ENCODE measurements at places on chromosomes 11 and 22.

- no peak for DNase-seq
Observed at GRCh38 chr22:36134182-36134581, 26.4 kb downstream of the APOL3 start.

- no peak for DNase-seq
Observed at GRCh38 chr11:2387266-2387987, 10.3 kb downstream of the CD81 start.

- no peak for DNase-seq
Observed at GRCh38 chr22:32533265-32534111, 58.9 kb downstream of the FBXO7 start.

GRCh38 chr11:97019754-97020153 lies 629.9 kb downstream of the JRKL start:
- DNase-seq: no peak

GRCh38 chr11:131471976-131472375 lies 101.6 kb downstream of the NTM start:
- DNase-seq: no peak

DNA sequence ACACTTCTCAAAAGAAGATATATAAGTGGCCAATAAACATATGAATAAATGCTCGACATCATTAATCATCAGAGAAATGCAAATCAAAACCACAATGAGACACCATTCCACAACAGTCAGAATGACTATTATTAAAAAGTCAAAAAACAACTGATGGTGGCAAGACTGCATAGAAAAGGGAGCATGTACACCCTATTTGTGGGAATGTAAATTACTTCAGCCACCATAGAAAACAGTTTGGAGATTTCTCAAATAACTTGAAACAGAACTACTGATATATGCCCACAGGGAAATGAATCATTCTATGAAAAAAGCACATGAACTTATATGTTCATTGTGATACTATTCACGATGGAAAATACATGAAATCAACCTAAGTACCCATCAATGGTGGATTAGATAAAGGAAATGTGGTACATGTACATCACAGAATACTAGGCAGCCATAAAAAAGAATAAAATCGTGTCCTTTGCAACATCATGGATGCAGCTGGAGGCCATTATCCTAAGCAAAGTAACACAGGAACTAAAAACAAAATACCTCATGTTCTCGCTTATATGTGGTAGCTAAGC lies 42.4 kb downstream of the GLYATL2 start:
- DNase-seq: no peak

DNA sequence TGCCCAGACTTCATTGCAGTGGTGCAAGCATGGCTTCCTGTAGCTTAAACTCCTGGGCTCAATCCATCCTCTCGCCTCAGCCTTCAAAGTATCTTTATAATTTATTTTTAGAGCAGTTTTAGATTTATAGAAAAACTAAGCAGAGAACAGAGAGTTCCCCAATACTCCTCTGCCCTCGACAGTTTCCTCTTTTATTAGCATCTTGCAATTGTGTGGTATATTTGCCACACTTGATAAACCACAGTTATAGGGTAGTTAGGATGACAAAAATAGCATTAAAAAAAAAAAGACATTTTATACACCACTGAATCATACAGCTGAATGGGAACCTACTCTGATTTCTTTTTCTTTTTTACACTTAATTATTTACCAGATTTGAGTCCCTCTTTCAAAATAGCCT lies 31.2 kb downstream of the MS4A2 start:
- DNase-seq: no peak

GRCh38 chr11:30825723-30826122 lies 239.6 kb upstream of the MPPED2 start:
- no peak for DNase-seq

DNA sequence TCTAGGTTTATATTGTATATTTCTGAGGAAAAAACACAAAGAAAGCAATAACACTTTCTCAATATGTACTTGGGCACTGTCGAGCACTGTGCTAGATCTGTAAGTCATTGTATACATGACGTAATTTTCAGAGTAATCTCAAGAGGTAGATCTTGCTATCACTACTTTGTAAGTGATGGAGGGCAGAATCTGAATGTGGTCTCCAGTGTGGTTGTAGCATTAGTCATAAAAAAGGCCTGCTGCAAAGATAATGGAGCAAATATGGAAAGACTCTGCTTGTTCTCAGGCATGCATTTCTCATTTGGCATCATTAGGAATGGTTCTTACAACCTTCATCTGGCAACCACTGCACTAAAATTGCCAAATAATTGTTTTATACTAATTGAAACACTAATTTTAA lies 419.8 kb upstream of the CCDC179 start:
- no peak for DNase-seq

GRCh38 chr11:13942971-13943381 lies 19.5 kb upstream of the SPON1 start:
- DNase-seq: no peak

DNA sequence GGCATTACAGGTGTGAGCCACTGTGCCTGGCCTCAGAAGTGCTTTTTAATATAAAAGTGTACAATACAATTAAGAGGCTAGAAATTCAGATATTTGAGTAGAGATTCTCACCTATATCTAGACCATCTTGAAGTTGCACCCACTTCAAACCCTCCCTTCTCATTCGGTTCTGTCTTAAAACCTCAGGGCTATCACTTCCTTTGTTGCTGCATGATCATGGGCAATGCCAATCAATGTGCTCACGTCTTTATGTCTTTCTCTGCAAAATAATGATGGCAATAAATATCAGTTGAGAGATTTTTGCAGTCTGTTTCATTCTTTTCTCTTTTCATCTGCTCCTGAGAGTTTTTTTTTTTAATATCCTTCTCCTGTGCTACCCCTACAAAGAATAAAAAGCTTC lies 9.3 kb upstream of the NUP160 start:
- no peak for DNase-seq

GRCh38 chr22:28841111-28841510 lies 40.7 kb upstream of the XBP1 start:
- no peak for DNase-seq

- no peak for DNase-seq
Observed at GRCh38 chr22:47167056-47167455, 404.6 kb downstream of the TBC1D22A start.

- no peak for DNase-seq
Observed at GRCh38 chr11:114078423-114078822, 18.9 kb downstream of the ZBTB16 start.

DNA sequence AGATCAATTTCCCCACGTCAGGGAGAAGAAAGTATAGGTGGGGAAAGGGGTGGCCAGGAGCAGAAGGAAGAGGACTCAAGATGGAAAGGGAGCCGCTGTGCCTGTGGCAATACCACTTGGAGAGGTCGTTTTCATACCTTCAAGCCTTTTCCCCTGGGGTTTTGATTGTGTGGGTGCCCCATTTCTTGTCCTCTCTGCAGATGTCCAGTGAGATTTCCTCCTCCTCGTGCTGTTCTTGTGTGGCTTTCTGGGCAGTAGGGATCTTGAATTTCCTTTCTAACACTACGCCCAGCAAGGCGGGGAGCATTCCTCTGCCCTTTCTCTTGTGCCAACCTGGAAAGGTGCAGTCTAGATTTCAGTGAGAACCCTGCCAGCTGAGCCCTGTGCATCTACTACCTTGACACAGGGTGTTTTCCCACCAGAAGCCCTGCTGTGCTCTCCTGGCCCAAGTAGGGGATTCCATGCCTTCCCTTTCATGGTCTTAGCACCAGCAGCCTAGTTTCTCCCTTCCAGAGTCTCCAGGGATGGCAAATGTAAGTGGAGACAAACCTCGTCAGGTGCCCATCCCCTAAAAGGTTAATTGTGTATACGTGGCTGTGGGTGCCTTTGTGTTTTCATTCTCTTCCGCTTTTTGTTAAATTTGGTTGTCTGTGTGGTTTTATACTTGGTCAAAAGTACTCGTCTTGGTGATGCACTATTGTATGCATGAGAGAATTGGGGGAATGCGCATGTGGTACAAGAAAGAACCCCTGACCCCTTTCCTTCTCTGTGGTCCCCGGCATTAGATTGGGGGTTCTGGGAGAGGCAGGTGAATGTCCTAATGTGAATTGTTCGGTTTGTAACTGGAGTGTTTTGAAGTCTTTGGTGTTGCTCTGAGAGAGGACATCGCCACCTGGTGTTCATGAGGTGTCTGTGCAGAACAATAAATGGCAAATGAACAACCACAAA lies 71.4 kb upstream of the MPEG1 start:
- DNase-seq: no peak

DNA sequence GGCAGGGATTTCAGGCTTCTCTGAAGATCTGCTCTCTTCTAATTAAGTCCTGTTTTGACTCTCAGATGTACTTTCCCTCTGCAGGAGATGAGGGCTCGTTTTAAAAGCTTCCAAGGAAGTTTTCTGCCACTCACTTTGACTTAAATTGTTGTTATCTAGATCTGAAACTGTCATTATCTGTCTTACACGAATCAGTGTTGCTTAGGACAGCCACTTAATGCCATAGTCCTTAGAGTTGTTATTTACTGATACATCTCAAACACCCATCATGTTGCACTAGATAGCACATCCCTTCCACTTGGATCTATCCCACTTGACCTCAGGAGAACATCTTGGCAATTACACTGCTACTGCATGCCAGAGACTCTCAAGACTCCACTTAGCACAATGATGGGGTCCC lies 86.9 kb upstream of the FAT3 start:
- DNase-seq: no peak

DNA sequence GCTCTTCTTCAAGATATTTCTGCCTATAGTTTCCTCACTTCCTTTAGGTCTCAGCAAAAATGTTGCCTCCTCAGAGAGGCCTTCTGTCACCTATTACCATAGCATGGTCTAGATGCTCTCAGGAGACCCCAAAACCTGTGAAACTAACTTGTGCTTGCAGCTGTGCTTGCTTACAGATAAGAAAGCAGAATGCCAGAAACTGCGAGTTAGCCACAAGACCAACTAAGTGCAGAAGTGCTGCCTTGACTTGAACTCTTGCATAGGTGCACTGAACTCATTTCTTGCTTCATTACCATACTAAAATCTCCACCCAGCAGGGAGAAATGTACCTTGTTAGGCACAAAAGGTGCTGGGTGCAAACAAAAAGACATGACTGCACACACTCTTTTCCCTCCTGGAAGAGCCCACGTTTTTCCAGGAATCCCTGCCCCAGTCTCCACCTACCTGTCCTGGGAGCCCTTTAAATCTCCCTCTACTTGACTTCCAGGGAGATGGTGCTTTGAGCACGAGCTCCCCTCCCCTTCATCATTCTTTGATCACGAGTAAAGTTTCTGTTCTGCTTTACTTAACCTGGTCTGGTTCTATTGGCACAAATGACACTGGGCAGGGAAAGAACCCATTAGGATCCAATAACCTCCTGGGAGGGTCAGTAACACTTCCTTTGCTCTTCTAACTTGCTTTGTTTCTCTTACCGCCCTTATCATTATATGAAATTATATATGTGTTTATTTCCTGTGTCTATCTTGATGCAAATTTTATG lies 137.7 kb upstream of the DDI1 start:
- no peak for DNase-seq

DNA sequence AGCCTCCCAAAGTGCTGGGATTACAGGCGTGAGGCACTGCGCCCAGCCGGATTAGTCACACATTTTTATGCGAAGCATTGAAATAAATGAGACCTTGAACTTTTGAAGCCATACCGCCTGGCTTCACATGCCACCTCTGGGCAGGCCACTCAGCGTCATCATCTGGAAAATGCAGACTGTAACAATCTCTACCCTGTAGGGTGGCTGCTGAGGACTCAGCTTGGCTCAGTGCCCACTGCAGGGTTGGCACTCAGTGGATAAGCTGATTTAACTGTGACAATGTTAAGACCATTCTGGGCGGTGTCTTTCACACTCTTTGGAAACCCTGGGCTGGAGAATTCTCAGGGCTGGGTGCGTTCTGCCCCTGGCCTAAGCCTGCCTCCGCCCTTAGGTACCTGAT lies 8.5 kb downstream of the SH3BP1 start:
- no peak for DNase-seq

DNA sequence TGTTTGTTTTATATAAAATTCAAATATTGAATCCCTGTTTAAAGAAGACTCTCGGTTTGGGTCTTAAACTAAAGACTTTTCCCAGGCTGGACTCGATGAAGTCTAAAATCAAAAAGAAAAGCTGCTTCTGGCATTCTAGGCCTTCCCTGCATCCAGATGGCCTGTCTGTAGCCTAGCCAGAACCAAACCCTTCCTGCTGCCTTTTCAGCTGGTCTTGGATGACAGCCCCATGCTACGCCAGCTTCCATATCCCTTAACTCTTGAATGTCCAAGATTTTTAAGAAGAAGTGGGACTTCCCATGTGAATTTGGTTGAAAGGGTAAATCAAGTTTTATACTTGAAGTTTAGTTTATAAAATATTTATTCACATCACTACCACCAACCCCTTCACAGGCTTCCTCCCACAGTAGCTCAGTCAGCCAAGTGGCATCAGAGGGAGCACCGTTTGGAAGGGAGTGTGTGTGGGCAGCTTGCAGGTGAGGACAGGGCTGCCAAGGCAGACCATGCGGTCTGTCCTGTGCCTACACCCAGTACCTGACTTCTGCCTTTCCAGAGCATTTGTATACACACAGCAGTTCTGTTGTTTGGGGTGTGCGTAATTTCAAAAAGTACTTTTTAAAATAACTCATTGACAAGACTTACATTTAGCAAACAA lies 18.2 kb upstream of the PSMA1 start:
- no peak for DNase-seq

DNA sequence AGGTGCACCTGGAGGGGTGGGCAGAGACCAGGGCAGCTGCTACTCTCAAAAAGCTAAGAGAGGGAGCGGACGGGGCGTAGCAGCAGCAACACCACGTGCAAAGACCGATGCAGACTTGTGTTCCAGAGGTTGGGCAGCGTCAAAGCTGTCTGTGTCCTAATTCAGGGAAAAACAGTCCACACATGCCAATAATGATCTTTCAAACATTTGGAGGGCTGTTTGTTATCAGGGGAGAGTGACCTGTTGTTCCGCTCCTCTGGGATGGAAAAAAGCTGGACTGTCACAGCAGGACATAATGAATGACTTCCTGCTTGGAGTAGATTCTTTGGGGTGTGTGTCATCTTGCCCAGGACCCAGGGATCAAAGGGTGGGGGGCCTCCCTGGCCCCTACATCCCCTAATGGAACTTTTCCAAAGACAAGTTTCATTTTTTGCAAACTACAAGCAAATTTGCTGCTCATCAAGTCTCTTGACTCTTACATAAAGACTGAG lies 6.2 kb upstream of the FBLN1 start:
- no peak for DNase-seq

- no peak for DNase-seq
Observed at GRCh38 chr22:40010746-40011145, 16.0 kb downstream of the FAM83F start.

- DNase-seq: no peak
Observed at GRCh38 chr11:104301776-104302175, 137.8 kb upstream of the PDGFD start.

- no peak for DNase-seq
Observed at GRCh38 chr11:74581954-74582547, 10.3 kb upstream of the POLD3 start.

GRCh38 chr22:19105456-19105855 lies 16.8 kb downstream of the DGCR2 start:
- DNase-seq: no peak

GRCh38 chr11:27672836-27673464 lies 27.3 kb downstream of the BDNF start:
- DNase-seq: no peak

GRCh38 chr11:65620666-65621065 lies 5.1 kb downstream of the PCNX3 start:
- DNase-seq: no peak

GRCh38 chr11:2302896-2303626 lies 1.2 kb downstream of the TSPAN32 start:
- DNase-seq: no peak

- DNase-seq: no peak
Observed at GRCh38 chr11:113877670-113878055, 2.3 kb upstream of the USP28 start.

- no peak for DNase-seq
Observed at GRCh38 chr11:131918663-131919062, 548.2 kb downstream of the NTM start.

- peak; percentile 20 for DNase-seq
Observed at GRCh38 chr22:22593964-22594656, 35.0 kb upstream of the PRAME start.
